ENCODE measurements at places on chromosomes 6 and 20.
A peak's percentile ranks its signal among the peaks of the same experiment; 100 is the strongest.

DNA sequence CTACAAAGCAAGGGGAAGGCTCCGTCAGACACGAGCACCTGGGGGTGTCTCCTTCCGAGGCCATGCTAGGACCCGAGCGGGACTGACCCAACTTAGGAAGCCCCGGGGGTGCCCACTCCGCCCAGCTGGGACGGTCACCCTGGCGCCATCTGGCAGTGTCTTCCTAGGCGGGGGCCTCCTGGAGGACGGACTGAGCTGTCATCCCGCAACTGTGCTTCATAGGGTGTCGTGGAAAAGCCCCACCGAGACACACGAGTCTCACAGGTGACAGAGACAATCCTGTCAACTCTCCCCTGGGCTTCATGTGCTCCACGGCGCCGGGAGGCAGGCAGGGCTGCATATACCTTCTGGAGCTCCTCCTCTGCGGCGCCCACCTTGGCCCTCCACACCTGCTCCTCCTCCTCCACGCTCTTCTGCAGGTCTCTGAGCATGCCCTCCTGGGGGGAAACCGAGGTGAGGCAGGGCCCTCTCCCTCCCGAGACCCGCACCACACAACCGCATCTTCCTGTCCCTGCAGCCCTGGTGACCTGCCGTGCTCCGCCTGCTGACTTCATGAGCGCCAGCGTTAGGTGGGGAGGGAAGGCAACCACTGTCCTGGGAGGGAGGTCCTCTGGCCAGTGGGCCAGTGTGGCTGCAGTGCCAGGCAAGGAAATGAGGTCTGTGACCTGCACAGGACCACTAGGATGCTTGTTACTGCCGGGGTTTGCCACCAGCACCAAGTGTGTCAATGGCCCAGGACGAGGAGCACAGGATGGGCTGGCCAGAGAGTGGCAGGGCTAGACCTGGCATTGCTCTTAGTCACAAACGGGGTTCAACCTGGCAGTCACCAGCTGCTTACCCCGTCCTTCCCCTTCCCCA lies 50.7 kb downstream of the DSTN start:
- DNase-seq = no peak

- DNase-seq = no peak
These were observed 39.7 kb downstream of the THBS2 start for GRCh38 chr6:169213814-169214520.

- DNase-seq = no peak
These were observed 348.3 kb upstream of the RSPO3 start for GRCh38 chr6:126770176-126770575.

- DNase-seq = no peak
These were observed 158.8 kb downstream of the CDH26 start for GRCh38 chr20:60117065-60117464.

GRCh38 chr6:52138284-52138683 lies 47.9 kb upstream of the IL17A start:
- DNase-seq = no peak

DNA sequence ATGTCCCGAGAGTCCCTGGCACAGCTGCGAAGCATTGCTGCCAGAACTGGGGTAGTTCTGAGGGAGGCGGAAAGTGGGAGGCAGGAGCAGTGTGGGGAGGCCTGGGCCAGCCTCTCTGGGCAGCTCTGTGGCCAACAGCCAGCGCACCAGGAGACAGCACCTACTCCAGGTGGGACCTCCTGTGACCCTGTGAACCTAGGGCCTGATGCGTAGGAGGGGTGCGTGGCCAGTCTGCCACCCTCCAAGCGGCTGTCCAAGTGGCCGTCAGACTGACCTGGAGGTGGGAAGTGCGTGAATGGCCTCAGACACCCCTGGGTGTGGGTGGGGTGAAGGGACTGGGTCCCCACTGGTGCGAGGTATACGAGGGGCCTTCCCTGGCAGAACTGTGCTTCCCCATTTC lies 15.5 kb downstream of the SS18L1 start:
- DNase-seq = no peak

DNA sequence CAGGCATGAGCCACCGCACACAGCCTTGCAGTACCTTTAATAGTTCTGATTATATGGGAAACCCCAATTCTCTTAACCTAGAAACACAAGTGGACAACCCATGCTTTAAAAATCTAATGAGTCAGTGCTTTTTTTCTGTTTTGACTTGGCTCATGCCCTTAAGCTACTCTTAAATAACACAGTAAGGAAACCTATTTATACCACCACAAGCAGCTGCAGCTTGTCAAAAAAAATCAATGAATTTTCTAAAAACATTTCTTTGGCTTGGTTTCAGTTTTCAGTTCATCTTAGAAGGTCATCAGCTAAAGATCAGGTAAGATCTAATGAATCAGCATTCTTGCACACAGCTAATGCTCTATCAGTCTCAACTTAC lies 124.1 kb upstream of the DST start:
- DNase-seq = no peak

- no peak for DNase-seq
These were observed 119.9 kb downstream of the UST start for GRCh38 chr6:148866657-148867268.

DNA sequence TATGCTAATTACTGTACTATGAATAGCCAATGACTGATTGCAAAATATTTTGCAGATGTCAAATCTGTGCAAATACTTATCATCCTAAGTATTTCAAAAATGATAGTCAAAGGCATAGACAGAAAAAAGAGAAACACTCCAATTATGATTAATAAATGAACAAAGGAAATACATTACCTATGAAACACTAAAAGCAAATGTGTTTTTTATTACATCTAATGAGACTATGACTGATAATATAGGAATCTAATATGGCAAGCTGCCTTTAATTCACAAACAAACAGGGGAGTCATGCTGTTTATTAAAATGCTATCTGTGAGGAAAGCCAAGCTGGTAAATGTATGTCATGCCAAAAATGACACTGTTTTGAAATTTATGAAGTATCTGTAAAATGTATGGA lies 713.2 kb upstream of the NRSN1 start:
- DNase-seq = no peak

DNA sequence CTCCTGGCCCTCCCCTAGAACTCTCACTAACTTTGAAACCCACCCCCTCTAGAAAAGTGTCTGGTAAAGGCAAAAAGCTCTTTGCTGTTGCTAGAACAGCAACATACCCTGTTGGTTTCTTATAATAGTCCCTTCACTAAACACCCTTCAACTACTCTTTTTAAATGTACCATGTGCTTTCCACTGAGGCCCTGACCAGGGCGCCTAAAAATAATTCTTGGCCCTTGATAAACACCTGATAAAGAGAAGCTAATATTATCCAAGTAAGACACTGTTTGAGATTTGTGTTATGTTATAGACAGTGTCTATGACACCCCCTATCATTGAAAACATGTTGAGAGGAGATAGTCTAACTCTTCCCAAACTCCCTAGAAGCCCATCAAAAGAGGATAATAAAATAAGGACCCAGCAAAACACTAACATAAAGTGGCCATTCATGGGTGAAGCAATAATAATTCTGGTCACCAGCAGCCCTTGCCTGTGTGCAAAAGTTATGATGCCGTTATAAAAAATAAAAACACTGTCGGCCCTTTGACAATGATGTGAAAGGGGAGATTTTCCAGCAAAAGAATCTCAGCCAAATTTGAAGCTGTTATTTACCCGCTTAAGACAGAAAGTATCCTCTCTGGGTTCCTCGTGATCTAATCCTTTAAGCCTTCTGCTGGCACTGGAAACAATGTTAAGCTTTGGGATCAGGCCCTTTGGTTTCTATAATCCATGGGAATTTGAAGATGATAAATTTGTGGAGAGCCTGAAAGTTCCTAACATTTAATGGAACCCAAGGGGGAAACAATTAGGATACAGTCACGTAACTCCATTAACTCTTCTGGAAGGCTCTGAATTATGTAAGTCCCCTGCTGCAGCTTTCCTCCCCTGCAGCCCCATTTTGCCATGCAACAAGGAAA lies 122.6 kb upstream of the PLCB4 start:
- DNase-seq = no peak

DNA sequence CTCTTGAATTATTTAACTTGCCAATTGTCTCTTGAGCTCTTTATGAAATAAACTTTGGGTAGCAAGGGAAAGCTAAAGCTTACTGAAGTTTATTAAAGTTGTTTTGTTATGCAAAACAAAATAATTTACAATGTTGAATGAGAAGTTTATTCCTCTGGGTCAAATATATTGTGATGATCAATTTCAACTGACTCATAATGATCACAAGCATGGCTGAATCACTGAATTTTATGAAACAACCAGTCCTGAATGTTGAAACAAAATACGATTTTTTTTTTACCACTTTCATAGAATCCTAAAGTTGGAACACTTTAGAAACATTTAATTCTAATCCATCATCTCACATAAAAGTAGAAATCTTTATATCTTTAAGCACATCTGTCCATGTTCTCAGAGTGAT lies 110.3 kb downstream of the RWDD2A start:
- no peak for DNase-seq

DNA sequence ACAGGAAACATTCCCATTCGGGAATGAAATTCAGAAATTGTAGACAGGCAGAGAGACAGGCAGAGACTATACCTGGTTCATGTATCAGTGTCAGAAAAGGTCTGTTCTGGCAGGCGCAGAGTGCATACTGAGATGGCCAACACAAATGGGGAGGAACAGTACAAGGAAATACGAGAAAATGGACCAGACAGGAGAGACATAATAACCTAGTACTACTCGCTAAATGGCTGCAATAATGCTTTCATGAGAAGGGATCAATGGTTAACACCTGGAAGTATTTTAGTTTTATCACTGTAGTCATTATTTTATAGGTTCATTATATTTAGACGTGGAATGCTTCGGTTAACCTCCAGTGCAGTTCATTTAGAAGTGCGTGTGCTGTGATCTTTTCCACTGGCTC lies 58.9 kb downstream of the CD83 start:
- no peak for DNase-seq

DNA sequence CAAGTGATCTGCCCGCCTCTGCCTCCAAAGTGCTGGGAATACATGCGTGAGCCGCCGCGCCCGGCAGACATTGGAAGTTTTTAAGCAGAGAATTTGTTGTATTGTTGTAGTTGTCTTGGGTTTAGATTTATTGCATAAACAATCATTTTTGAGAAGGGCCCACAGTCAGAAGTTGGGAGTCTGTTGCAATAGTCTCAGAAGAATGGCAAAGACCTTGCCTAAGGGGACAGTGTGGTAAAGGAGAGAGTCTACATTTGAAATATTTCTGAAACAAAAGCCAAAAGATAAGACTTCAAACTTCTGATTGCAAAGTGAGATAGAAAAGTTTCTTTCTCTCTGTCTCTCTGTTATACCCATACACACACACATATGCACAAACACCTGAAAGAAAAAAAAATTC lies 22.5 kb downstream of the HFE start:
- DNase-seq = no peak

- peak; percentile 28 for DNase-seq
These were observed 2.0 kb upstream of the KCNB1 start for GRCh38 chr20:49484180-49485140.

DNA sequence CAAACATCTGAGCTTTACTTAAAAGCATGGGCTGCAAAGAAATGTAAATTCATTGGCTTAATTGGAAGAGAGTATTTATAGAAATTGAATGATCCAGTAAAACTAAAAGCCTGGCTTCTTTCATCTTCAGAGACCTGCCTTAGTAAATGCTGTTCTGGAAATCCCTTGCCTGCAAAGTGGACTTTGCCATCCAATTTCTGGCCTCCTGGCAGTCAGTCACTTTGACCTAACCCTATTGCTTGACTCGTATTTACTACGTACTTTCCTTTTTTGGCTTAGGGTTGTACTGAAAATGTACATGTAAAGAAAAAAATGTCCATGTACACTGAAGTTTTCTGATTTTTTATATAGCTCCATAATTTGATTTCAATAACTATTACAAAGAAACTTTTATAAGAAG lies 47.1 kb downstream of the E2F3 start:
- no peak for DNase-seq

GRCh38 chr6:133609415-133610226 lies 279.3 kb upstream of the TCF21 start:
- DNase-seq = no peak

DNA sequence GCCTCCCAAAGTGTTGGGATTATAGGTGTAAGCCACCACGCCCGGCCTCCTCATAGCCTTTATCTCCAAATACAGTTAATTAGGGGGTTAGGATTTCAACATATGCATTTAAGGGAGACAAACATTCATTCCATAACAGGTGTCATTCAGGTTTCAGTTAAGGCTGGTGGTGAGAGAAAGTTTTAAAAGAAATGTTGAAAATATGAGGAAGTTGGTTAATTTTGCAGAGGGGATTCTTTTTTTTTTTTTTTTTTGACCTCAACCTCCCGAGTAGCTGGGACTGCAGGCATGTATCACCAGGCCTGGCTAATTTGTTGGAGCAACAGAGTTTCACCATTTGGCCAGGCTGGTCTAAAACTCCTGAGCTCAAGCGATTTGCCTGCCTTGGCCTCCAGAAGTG lies 12.5 kb upstream of the EBF4 start:
- no peak for DNase-seq

- DNase-seq = no peak
These were observed 54.6 kb downstream of the MAN1A1 start for GRCh38 chr6:119294984-119295383.

DNA sequence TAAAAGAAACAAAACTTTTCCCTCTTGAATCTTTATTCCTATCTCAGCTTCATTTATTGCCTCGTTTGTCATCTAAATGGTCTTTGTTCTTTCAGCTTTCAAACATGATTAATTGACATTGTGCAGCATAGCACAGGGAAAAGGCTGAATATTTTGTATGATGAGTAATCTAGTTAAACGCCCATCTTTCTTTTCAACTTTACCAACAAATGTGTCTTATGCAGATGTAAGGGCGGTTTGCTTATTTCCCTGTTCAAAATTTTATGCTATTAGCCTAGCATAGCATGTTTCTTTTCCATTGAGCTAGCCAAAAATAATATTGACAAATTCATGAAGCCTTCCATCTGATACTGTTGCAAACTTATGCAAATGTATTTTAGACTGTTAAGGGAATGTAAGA lies 176.4 kb upstream of the AKAP12 start:
- no peak for DNase-seq

- DNase-seq = no peak
These were observed 65.0 kb upstream of the CD93 start for GRCh38 chr20:23151008-23151703.

DNA sequence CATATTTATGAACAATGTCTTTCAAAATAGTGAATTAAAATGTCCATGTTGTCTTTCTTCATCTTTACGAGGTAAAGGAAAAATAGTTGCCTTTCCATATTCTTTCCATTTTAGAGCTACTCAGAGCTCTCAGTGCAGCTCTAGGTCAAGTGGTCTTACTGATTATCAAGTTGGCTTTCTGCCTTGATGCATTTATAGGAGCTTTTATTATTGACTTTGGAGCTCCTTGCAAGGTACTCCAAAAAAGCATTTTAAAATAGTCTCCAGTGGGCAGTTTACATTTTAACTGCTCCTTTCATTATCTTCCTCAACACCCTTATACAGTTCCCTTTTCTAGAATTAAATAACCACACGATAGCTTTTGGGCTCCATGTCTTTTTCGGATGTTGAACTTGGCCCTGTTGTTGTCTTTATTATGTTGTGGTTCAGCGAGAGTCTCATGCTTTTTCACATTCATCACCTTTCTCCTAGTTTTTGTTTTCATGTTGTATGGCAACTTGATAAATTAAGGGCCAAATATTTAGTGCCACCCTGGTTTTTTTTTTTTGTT lies 122.9 kb downstream of the CLIC5 start:
- DNase-seq = no peak

All from NCI-H1048 (cell line).